ENCODE measurements at places on chromosomes 3 and 15. TPM values are rescaled to one million over a fixed set of nuclear protein-coding genes. Genes with fewer than 3 reads are reported as not detected.

The SLC9C1 gene
- 3.9 TPM for total RNA-seq

The MAN2C1 gene
- 153 TPM for total RNA-seq

The MNS1 gene
- 2.0 TPM for total RNA-seq

The TP53BP1 gene
- total RNA-seq: 33.1 TPM

The MRPL46 gene
- 57.8 TPM for total RNA-seq

The ZNF148 gene
- 44.2 TPM for total RNA-seq

The THSD4 gene
- total RNA-seq: 116 TPM

The CASR gene
- not detected for total RNA-seq

The ACTC1 gene
- total RNA-seq: 11,631 TPM

The CADPS gene
- 45.1 TPM for total RNA-seq

The NRG4 gene
- not detected for total RNA-seq

The MOBP gene
- 0.08 TPM for total RNA-seq

The CDHR4 gene
- not detected for total RNA-seq

The KCNMB2 gene
- 3.8 TPM for total RNA-seq

The HYAL2 gene
- 42.0 TPM for total RNA-seq

The IQCB1 gene
- 6.1 TPM for total RNA-seq

The P3H2 gene
- total RNA-seq: 17.7 TPM

The B4GALT4 gene
- 13.2 TPM for total RNA-seq

The MAGEL2 gene
- 0.11 TPM for total RNA-seq

The CLDN18 gene
- total RNA-seq: not detected

The MAP2K1 gene
- 38.7 TPM for total RNA-seq

The ATP13A5 gene
- not detected for total RNA-seq

The ACAN gene
- total RNA-seq: 1.9 TPM

The CHRNB4 gene
- not detected for total RNA-seq

The ADIPOQ gene
- 1.5 TPM for total RNA-seq

The FBXO40 gene
- total RNA-seq: 147 TPM

The CCDC39 gene
- not detected for total RNA-seq

The EFCC1 gene
- total RNA-seq: 1.7 TPM
